NCI-H1930 (cell line): ENCODE measurements at places on chromosomes 5 and 9.
A peak's percentile ranks its signal among the peaks of the same experiment; 100 is the strongest.

DNA sequence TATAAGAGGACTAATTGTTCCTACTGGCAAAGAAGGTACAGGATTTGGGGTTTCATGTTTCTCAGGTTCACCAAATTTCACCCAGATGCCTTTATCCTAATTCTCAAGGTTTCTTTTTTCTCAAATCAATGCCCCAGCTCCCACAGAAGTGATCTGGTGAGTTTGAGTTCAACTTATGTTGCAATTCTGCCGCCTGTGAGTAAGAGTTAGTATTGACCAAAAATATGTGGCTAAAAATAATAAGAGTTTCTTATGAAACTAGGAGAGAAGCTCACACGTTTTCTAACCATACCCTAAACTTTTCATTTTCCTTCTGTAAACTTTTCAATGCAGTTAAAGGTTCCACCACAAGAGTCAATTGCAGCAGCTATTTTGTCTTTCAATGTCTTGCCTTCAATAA lies 15.1 kb downstream of the SLCO6A1 start:
- DNase-seq, result no peak

DNA sequence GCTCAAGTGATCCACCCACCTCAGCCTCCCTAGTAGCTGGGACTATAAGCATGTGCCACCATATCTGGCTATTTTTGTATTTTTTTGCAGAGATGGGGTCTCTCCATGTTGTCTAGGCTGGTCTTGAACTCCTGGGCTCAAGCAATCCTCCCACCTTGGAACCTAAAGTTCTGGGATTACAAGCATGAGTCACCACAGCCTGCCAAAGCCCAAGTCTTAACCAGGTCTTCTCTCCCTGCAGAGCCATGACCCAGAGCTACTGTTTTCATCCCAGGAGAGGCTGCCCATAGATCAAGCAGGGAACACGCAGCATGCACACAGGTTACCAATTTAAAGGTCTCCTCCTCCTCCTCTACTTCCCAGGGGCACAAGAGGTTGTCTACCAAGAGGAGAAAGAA lies 29.7 kb downstream of the PCDHGC5 start:
- no peak for DNase-seq

- no peak for DNase-seq
Measured at GRCh38 chr5:59158637-59159391, 575.9 kb downstream of the RAB3C start.

DNA sequence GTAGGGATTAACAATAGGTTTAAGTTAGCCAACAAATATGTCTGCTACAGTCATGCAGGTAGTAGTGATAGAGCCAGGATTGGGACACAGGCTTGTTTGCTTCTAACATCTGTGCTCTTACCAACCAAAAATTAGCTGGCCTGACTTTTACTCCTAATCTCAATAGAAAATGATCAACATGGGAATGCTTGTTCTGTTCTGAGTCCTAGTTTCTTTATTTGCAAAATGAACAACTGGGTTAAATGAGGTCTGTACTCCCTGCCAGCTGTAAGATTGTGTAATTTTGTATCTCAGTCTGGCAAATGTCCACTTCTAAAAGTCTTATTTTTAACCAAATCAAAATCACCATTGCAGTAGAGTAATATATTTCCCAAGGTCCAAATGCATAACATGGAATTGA lies 216.8 kb downstream of the NMUR2 start:
- DNase-seq, result no peak

DNA sequence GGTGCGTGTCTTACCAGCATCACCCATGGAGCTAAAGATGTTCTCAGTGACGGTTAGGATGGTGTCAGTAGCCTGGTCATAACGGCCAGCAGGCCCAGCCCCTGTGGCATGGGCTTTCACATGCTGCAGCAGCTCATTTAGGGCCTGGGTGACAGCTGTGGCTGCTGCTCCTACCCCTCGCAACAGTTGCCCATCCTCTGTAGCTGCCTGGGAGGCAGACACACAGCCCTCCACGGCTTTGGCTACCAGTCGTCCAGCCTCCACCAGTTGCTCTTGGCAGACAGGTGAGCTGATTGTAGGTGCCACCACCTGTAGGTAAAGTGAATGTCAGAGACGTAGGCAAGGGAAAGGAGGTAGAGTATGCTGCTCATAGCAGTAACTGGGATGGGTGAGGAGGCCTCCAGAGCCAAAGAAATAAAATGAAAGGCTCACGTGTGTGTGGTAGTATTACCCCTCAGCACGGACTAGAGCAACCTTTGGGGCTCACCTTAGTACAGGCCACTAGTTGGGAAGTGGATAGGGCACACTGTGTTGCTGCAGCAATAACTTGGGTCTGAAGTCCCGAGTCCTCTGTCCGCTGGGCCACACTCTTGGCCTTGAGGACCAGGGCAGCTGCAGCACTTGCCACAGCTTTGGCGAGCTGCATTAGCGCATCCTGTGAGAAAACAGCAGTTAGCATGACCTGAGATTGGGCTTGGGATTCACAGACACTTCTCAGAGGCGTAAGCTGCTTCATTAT lies 14.7 kb downstream of the TLN1 start:
- no peak for DNase-seq

- DNase-seq, result no peak
Measured at GRCh38 chr5:78467752-78468357, 107.4 kb downstream of the SCAMP1 start.

- DNase-seq, result no peak
Measured at GRCh38 chr5:171771856-171772255, 13.8 kb upstream of the SMIM23 start.

DNA sequence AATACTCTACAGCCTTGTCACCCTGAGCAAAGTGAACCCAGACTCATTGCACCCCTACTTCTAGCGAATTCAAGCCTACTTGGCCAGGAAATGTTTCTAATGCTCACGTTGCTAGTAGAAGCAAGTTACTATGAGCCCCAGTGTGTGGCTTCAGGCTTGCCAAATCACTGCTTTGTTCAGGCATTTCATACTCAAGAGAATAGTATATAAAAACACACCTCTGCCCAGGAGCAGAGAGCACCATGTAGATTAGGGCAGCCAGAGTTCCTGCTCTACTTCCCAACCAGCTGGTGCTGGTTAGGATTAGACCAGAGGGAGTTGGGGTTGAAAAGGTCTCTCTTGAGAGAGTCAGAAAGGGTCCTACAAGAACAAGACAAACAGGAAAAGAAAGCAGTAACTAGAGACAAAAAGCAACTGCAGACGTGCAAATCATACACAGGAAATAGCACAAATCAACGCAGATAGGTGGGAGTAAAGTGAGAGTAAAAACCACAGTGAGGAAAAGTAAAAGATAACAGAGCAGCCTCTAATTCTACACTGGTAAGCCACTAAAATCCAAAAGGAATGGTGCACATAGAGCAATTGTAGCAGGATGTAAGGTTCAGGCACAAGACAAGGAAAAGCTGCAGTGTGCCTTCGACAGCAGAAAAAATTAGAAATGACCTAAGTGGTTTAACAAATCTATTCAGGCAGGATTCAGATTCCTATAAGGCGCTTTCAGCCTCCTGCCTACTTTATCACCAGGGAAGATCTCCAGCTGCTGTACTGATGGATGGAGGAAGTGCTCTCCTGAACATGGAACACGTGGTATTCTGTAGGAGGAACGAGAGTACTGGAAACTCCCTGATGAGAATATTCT lies 49.6 kb upstream of the KIF2A start:
- DNase-seq, result no peak

- DNase-seq, result no peak
Measured at GRCh38 chr5:80959768-80960442, at the start of gene RASGRF2. RASGRF2 (plus strand) TSS chr5:80960363; CDS start chr5:80960739, 376 bp downstream.

DNA sequence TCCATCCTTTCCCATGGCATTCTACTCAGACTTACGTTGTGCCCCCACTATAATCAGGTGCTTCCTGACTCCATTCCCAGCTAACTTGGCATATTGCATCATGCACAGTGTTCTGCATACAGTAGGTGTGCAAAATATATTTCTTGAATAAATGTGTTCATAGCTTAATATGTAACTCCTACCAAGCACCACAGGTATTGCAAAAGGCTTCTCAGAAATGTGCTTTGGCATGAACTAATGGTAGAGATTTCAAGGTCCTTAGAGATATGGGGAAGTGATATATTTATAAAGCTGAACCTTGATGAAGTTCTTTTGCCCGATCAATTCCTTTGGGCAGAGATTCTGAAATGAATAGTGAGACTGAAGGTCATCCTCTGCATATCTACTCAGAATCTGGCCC lies 220.4 kb downstream of the KCTD16 start:
- no peak for DNase-seq

DNA sequence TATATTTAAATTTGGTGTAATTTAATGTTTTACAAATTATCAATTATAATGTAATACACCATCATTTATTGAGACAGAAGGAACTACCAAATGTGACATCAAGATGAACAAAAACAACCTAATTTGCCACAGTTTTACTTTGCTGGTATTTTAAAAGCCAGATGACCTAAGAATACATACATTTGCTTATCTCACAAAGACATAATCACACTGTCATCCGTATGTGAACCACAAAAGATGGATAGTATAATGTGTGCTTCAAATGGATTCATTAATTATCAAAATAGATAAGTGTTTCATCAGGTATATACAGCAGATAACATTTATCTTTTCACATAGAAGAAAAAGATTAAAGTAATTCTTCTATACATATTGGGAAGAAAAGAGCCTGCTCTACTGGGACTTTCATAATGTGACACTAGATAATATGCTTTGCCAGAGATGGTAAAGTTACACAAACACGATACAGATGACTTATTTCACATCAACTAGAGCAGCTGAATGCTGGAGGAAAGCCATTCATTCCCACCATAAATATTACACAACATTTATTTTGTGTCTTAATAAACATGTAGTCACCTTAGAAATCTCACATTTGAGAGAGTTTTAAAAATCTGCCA lies 278.5 kb downstream of the ISL1 start:
- no peak for DNase-seq

GRCh38 chr9:82524407-82524806 lies 535.8 kb downstream of the SPATA31D1 start:
- DNase-seq, result no peak

- no peak for DNase-seq
Measured at GRCh38 chr5:55763746-55764420, 26.0 kb downstream of the DDX4 start.

DNA sequence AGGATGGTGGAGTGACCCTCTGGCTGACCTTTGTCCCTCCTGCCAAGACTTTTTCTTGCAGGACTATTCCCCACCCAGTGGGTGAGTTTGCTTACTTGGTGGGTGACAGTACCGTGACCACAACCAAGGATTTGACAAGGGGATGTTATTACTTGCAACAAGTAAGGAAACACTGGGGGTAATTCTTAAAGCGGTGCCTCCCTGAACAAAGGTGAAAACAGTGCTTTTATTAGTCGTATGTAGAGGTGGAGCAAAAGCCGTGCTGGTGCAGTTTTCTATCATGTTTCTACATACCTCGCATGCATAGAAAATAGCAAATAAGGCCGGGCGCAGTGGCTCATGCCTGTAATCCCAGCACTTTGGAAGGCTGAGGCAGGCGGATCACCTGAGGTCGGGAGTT lies 41.0 kb upstream of the KDM4C start:
- no peak for DNase-seq

GRCh38 chr5:179731791-179732411 lies 721 bp upstream of the MAML1 start:
- no peak for DNase-seq

- DNase-seq, result no peak
Measured at GRCh38 chr5:39080597-39081204, 6.5 kb upstream of the RICTOR start.

- no peak for DNase-seq
Measured at GRCh38 chr5:24235946-24236345, 408.8 kb downstream of the CDH10 start.

DNA sequence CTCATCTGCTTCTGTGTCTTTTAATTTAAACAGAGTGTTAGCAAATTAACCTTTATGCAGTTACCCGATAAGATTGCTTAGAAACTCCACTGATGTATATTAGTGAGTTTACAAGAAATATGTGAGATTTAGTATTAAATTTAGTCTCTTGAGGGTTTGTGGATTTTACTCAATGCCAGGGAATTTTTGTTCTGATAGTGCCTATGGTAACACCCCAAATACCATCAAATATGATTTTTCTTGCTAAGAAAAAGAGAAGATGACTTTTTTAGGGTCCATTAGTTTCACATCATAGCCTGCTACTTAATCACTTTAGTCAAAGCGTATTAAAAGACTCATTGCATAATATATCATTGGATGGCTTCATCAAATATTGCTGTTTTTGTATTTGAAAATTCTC lies 224.9 kb downstream of the PCSK5 start:
- DNase-seq, result no peak

DNA sequence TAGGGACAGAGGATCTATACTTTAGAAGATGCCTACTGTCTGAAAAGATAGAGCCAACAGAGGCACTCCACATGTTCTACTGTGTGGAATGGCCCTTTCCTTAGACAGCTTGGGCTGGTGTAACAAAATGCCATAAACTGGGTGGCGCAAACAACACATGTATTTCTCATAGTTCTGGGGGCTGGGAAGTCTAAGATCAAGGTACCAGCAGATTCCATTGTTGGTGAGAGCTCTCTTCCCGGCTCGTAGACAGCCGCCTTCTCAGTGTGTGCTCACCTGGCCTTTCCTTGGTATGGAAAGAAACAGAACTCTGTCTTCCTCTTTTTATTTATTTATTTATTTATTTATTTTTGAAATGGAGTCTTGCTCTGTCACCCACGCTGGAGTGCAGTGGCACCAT lies 70.9 kb downstream of the APTX start:
- DNase-seq, result no peak

DNA sequence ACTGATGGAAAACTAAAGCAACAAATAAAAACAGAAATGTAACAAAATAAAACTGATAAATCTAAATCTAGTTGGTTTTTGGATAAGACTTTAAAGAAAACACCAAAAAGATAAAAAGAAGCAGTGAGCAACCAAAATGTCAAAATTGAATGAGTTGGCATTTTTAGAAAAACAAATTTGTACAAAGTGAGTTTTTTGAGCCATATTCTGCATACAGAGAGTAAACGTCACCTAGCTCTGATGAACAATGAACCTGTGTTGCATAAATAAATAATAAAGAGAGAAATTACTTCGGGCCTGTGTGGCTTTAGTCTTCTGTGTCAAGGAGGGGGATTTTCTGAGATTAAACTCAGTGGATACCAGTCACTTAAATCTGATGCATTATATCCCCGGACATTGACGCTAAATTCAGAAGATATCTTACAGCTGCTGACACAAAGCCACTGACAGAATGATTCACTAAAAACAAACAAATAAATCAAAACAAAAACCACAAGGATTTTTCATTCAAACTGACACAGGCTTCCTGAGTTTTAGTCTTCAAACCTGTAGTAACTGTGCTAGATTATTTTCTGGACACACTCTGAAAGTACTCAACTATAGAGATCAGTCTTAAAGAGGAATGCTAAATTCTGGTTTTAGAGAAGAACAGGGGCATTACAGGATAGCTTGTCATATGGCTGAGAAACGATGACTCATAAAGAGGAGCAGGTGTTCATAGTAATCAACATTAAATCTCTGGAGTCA lies 403.5 kb upstream of the ST8SIA4 start:
- peak; percentile 65 for DNase-seq

DNA sequence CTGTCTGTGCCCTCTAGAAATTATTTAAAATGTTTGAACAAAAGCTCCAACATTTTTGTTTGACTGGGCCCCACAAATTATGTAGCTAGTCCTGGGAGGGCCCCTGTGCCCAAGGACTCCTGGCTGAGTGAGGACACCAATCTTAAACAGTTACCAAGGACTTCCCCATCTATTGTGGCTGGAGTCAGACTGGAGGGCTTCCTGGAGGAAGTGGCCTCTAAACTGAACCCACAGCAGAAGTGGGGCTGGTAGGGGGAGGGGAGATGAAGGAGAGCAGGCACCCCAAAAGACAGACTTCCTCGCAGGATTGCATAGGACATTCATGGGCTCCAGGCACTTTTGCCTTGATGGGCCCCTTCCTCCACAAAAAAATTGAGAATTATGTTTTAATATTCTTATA lies 8.1 kb downstream of the ADAMTS13 start:
- DNase-seq, result no peak

- DNase-seq, result no peak
Measured at GRCh38 chr9:126347093-126347492, 20.5 kb downstream of the MVB12B start.
